ENCODE measurements at places on chromosomes 7 and 10. TPM values are rescaled to one million over a fixed set of nuclear protein-coding genes. Genes with fewer than 3 reads are reported as not detected.

Gene AASS
- total RNA-seq = 24.2 TPM

Gene WDFY4
- total RNA-seq = 44.4 TPM

Gene HBP1
- total RNA-seq = 81.9 TPM

Gene LUC7L2
- total RNA-seq = 74.6 TPM

Gene IRF5
- 46.0 TPM for total RNA-seq

Gene NXPH1
- total RNA-seq = not detected

Gene SFMBT2
- total RNA-seq = 22.3 TPM

Gene BMS1
- total RNA-seq = 12.5 TPM

Gene TRPV5
- total RNA-seq = not detected

DNA sequence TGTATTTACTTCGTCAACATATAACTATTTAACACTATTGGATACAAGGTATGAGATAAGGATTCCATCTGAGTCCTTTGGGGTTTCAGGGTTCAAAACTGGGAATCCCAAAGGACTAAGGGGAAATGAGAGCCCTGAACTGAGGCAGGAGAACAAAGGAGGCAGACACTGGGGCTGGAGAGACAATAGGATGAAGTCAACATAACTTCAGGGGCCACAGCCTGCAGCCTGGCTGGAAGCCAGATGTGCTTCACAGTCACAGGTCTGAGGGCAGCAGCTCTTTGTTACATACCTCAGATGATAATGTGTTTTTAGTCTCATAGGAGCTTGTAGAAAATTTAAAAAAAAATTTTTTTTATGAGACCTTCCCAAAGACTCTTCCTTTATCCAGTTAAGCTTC lies 73.3 kb downstream of the NRF1 start:
- H3K27me3 ChIP-seq = no peaks in the 10 kb centered on the region
- peaks cover 4% of the 10 kb centered on the region for H3K36me3 ChIP-seq
- H3K4me1 ChIP-seq = no peaks in the 10 kb centered on the region
- no peak overlapping the region for H3K4me3 ChIP-seq
- DNase-seq = no peak

- peak within 1 kb of the TSS; percentile 53 for H3K4me3 ChIP-seq
- H3K36me3 ChIP-seq = no peaks in the 10 kb centered on the region
- peak within 1 kb of the TSS; percentile 87 for H3K27ac ChIP-seq
- no peaks in the 10 kb centered on the region for H3K27me3 ChIP-seq
These were observed at the start of gene KIAA1217 for GRCh38 chr10:24208661-24209431. KIAA1217 (plus strand) TSS chr10:24209138; CDS start chr10:24209194, 56 bp downstream.

- peak overlapping the region; percentile 37 for H3K4me3 ChIP-seq
- peaks cover 33% of the 10 kb centered on the region for H3K4me1 ChIP-seq
- no peaks in the 10 kb centered on the region for H3K36me3 ChIP-seq
- peak; percentile 50 for DNase-seq
These were observed 66.7 kb downstream of the ST7 start for GRCh38 chr7:117019786-117020590.

DNA sequence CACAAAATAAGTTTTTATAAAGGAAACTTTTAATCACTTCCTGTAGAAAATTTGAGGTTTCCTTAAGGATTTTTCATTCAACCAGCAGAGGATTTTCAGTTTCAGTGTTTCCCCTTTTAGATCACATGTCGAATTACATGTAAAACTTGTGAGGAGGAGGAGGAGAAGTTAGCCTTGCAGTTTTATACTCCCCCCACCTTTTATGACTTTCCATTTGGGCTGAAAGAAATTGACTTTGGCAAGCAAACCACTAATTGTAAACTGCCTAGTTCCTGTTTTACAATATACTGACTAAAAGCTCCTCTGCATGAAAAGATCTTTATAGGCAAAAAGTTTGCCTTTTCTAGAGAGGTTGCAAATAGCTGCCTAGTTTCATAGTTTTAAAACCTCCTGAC lies 3.0 kb downstream of the BAMBI start:
- H3K4me1 ChIP-seq = peaks cover 37% of the 10 kb centered on the region
- no peak overlapping the region for H3K27ac ChIP-seq
- no peak for DNase-seq
- peaks cover 23% of the 10 kb centered on the region for H3K27me3 ChIP-seq
- H3K36me3 ChIP-seq = peaks cover 10% of the 10 kb centered on the region

- H3K27ac ChIP-seq = no peak overlapping the region
- H3K27me3 ChIP-seq = peaks cover 22% of the 10 kb centered on the region
- no peak overlapping the region for H3K4me3 ChIP-seq
- no peaks in the 10 kb centered on the region for H3K36me3 ChIP-seq
- no peak for DNase-seq
These were observed 782 bp downstream of the POU6F2 start for GRCh38 chr7:38978491-38978890.

DNA sequence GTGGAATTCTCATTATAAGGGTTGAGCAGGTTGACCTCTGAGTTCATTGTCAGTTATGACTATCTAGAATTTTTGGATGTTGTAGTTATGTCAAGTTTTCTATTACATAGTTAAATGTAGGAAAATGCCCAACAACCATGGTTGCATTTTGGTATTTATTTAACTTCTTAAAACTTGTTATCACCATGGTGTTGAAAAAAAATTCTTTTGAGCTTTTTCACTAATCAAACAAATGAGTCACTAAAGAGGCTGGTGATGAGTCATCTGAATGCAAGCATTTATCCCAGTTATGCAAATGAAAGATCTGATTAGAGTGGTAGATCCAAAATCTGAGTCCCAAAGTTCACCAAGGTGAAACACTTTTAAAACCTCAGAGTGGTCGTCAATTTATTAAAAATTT lies 624.7 kb upstream of the IGFBP3 start:
- DNase-seq = no peak
- no peaks in the 10 kb centered on the region for H3K36me3 ChIP-seq
- no peak overlapping the region for H3K27ac ChIP-seq
- H3K4me3 ChIP-seq = no peak overlapping the region
- no peaks in the 10 kb centered on the region for H3K4me1 ChIP-seq

GRCh38 chr7:149070372-149071125 lies 20.0 kb downstream of the ZNF786 start:
- H3K27me3 ChIP-seq = no peaks in the 10 kb centered on the region
- H3K36me3 ChIP-seq = peaks cover 43% of the 10 kb centered on the region
- H3K27ac ChIP-seq = no peak overlapping the region
- no peak for DNase-seq
- H3K4me1 ChIP-seq = peaks cover 3% of the 10 kb centered on the region
- no peak overlapping the region for H3K4me3 ChIP-seq

All from lower lobe of right lung (tissue), 2 donors.